ENCODE measurements at places on chromosomes 3 and 15. TPM values are rescaled to one million over a fixed set of nuclear protein-coding genes. Genes with fewer than 3 reads are reported as not detected.

SLC51B gene
- total RNA-seq = 2.1 TPM

SERPINI1 gene
- total RNA-seq = 1.3 TPM

- H3K27me3 ChIP-seq = no peaks in the 10 kb centered on the region
- no peak overlapping the region for H3K4me3 ChIP-seq
- H3K4me1 ChIP-seq = peaks cover 2% of the 10 kb centered on the region
- DNase-seq = no peak
- no peaks in the 10 kb centered on the region for H3K36me3 ChIP-seq
Measured at GRCh38 chr3:137205394-137206045, 247.7 kb downstream of the IL20RB start.

DNA sequence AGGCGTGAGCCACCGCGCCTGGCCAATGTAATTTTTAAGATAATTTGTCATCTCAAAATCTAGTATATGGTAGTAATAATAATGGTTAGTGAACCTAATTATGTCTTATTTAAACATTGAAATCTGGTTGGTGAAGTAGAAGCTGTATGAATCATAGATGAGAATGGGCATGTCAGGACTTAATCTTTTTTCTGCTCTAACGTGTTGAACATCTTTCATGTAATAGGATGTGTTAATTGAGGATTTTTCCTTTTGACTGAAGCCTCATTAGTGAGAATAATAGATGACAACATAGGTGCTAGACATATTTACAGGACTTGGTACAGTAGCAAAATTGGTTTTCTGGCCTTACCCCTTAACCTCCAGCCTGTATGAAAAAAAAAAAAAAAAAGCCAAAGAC lies 835.6 kb downstream of the IGSF11 start:
- H3K36me3 ChIP-seq = no peaks in the 10 kb centered on the region
- no peaks in the 10 kb centered on the region for H3K4me1 ChIP-seq
- H3K27ac ChIP-seq = no peak overlapping the region
- H3K4me3 ChIP-seq = no peak overlapping the region

GRCh38 chr3:194723846-194724618 lies 38.3 kb downstream of the FAM43A start:
- no peak overlapping the region for H3K4me3 ChIP-seq
- H3K27ac ChIP-seq = no peak overlapping the region
- no peak for DNase-seq
- H3K27me3 ChIP-seq = no peaks in the 10 kb centered on the region

- no peaks in the 10 kb centered on the region for H3K36me3 ChIP-seq
- no peak overlapping the region for H3K4me3 ChIP-seq
- H3K27ac ChIP-seq = no peak overlapping the region
- no peak for DNase-seq
- H3K4me1 ChIP-seq = no peaks in the 10 kb centered on the region
- H3K27me3 ChIP-seq = no peaks in the 10 kb centered on the region
Measured at GRCh38 chr3:184506561-184506991, 55.0 kb upstream of the EPHB3 start.

- no peaks in the 10 kb centered on the region for H3K4me1 ChIP-seq
- no peaks in the 10 kb centered on the region for H3K36me3 ChIP-seq
- peaks cover 2% of the 10 kb centered on the region for H3K27me3 ChIP-seq
- no peak overlapping the region for H3K4me3 ChIP-seq
- H3K27ac ChIP-seq = no peak overlapping the region
Measured at GRCh38 chr15:51262463-51262862, 75.9 kb downstream of the CYP19A1 start.

GRCh38 chr3:123282461-123282860 lies 80.7 kb downstream of the SEC22A start:
- no peaks in the 10 kb centered on the region for H3K36me3 ChIP-seq
- no peak overlapping the region for H3K27ac ChIP-seq
- no peak overlapping the region for H3K4me3 ChIP-seq
- no peak for DNase-seq
- no peaks in the 10 kb centered on the region for H3K27me3 ChIP-seq

DNA sequence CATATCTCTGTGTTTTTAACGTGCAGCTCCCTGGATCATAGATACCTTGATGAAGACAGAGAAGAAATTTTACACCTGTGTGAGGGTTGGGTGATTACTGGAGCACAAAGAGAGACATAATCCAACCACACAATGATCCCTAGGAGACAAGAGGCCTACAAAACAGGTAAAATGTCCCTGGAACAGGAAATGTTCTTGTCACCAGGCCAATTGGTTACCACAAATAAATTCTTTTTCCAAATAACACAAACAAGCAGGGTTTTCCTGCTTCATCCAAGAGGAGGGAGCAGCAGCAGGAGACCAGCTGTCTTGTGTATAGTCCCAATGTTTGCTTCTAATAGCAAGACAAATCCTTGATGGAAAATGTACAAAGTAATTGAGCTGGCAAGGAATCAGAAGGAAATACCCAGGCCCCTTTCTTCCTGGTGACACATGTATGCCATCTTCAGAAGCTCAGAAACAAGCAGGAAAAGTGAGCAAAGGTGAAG lies 1.4 kb downstream of the MGLL start:
- no peak for DNase-seq
- H3K36me3 ChIP-seq = peaks cover 5% of the 10 kb centered on the region
- H3K27me3 ChIP-seq = no peaks in the 10 kb centered on the region
- peaks cover 66% of the 10 kb centered on the region for H3K4me1 ChIP-seq

DNA sequence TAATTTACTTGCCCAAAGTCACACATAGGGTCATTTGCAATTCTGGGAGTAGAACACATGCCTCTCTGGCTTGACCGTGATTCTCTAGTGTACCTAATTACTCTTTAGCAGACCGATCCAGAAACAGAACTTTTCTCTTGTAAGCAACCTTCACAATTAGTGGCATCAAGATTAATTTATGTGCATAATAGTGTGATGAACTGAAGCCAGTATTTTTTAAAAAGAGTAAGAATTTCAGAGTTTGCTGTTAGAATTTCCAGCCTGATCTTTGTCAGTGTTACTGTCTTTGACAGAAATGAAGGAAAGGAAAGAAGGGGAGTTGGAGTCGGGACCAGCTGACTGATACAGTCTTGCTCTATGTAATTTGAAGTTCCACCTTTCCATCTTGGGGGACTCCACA lies 137.1 kb downstream of the SPATA16 start:
- no peaks in the 10 kb centered on the region for H3K4me1 ChIP-seq
- no peak overlapping the region for H3K27ac ChIP-seq
- H3K36me3 ChIP-seq = no peaks in the 10 kb centered on the region

Measured in liver (tissue), 10 donors.